ENCODE measurements at places on chromosomes 3 and 15.

DNA sequence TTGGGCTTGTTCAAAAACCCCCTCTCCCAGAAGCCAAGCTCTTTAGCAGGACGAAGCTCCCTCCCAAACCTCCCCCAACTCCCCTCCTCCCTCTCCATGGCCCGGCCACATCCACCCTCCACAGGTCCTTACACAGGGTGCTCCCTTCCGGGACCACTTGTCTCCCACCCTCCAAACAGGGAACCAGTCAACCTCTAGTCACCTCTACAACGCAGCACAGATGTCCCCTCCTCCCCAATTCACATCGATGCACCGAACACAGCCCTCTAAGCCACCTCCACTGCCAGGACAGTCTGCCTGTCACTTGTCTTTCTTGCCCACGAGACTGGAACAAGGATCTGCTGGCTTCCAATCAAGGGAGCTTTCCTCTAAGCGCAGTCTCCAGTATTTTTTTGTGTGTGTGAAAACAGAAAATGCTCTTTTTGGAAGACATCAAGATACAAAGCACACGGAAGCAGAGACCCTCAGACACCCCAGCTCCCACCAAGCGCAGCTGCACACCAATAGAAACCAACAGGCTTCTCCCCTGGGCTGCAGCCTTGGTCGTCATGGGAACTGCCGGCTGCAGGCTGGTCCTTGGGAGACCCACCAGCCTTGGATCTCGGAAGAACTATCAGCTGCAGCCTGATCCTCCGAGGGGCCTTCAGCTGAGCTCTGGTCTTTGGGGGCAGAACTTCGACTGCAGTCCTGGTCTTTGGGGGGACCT lies 26.5 kb downstream of the IQSEC1 start:
- no peak for DNase-seq

- no peak for DNase-seq
These were observed 79.0 kb upstream of the SELENOK start for GRCh38 chr3:53970661-53971060.

- no peak for DNase-seq
These were observed 16.8 kb downstream of the BCL2L10 start for GRCh38 chr15:52095597-52096262.

- DNase-seq: no peak
These were observed 575.6 kb downstream of the GRM7 start for GRCh38 chr3:7436542-7436941.

DNA sequence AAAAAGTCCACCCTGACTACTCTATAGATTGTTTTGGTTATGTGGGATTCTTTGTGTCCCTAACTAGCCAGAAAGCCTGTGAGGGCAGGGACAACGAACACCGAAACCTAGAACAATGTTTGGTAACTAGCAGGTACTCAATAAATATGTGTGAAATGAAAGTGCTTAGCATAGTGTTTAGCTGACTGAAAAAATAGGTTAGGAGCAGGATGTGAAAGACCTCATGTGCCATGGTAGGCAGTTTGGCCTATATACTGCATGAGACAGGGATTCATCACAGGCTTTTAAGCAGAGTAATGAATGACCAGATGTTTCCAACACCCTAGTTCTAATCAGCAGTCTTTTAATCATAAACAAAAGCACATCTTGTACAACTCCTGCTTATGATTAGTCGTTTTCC lies 64.2 kb downstream of the MYO5A start:
- no peak for DNase-seq

- DNase-seq: no peak
These were observed 7.1 kb downstream of the SLC25A20 start for GRCh38 chr3:48891606-48892005.
